Cortex of kidney (tissue), 1 donor: ENCODE measurements at places on chromosomes 16 and 17.

GRCh38 chr17:53707566-53707965, 115.2 kb upstream of the KIF2B start:
- DNase-seq: no peak

- DNase-seq: no peak
Observed at GRCh38 chr17:27893841-27894503, 807 bp upstream of the LYRM9 start.

- DNase-seq: no peak
Observed at GRCh38 chr17:32102646-32103186, 39.6 kb upstream of the RHOT1 start.

DNA sequence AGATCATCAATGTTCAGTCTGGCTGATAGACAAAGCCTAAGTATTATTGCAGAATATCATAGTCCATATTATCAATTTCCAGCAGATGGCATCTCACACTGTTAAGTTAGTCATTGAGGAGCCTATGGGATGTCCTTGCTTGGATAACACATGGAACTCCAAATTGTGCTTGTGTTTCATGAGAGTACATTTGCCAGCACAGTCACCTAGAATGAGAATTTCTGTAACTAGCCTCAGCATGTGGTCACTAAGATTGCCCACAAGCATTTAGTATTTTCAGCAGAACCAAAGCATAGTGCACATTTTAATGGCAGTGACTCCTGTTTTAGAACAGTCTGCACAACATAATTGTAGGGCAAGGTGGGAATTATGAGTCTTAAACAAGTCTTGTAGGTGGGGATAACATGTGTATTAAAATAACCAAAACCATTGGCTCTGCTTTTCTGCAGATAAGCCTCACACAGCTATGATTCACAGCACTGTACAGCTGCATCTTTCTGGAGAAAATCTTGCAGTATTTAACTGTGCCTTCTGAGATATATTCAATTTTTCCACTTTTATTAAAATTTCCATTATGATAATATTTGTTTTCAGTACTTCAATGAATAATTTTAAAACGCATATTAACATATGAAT, 882.8 kb upstream of the SOX9 start:
- DNase-seq: no peak

- DNase-seq: no peak
Observed at GRCh38 chr16:9136596-9136995, 45.2 kb downstream of the HAPSTR1 start.

GRCh38 chr16:42069-42457, 11.3 kb downstream of the POLR3K start:
- no peak for DNase-seq

DNA sequence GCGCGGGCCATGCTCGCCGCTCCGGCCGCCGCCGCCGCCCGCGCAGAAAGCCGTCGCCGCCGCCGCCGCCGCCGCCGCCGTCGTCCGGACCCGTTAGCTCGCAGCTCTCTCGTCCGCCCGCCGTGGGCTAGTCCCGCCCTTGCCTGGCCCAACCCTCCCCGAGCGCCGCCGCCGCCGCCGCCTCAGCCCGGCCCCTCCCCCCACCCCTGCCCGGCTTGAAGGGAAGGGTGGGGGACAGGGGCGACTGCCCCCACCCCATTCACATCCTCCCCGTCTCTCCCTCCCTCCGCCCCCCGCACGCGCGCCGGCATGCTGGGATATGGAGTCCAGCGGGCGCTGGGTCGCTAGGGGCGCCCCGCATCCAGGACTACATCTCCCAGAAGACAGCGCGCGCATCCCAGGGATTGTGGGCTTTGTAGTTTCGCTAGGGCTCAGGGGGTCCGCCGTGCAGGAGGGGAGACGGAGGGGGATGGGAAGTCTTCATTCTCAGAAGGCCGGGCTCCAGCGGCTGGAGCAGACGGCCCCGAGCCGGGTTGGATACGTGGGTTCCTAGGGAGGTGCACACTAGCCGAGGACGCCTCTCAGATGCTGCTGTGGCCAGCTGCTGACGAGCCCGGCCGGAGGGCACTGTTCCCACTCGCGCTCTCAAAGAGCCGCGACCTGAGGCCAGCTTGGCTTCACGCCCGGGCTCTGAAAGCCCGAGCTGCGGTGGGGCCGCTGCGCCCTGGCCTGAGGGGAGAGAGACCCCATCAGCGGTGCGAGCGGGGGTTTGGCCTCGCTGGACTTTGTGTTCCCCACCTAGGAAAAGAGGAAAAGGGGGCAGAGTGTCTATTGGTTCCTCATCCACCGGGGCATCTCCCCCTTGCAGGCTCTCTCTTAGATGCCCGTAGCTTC, at the start of gene ST3GAL2:
ST3GAL2 (minus strand) TSS at position 132 of the 894 bp plus-strand sequence. CDS start 40,570 bp downstream, outside the sequence.
- no peak for DNase-seq

GRCh38 chr16:53457670-53458069, 23.4 kb downstream of the RBL2 start:
- DNase-seq: no peak

- DNase-seq: no peak
Observed at GRCh38 chr17:21463779-21464407, 87.7 kb downstream of the KCNJ12 start.

- DNase-seq: no peak
Observed at GRCh38 chr16:19717314-19717713, 713 bp downstream of the KNOP1 start.

DNA sequence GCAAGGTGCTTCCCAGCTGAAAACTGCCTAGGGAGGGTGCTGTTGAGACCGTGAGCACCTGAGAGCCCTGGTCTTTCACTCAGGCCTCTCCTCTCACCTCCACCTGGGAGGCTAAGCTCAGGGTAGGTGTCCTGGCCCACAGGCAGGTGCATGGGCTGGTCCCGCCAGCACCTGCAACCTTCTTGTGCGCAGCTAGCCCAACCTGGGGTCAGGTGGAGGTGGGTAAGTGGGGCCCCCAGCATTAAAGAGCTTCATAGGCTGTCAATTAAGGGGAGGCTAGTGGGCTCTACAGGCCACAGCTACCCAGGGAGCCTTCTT, 8.7 kb downstream of the ADCY7 start:
- DNase-seq: no peak

DNA sequence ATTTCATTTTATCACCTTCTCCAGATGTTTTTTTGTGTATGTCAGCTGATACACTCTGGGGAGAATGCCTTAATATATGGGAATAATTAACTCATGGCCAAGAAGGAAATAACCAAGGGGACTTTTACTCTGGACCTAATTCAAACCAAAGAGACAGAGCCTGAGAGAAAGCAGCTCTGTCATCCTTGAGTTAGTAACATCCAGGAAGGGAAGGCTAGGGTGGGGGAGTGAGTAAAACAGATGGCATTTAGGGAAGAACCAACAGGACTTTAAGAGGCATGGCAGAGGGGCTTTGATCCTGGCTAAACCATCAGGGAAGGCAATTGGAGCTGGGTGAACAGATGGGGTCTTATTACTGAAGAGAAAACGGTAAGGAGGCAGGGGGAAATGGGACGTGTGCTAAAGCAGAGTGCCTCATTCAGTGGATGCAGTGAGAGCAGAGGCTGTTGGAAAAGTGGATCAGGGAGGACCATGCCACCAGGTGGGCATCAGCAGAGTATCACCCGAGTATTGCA, 2.5 kb upstream of the SMPD3 start:
- DNase-seq: no peak

- DNase-seq: no peak
Observed at GRCh38 chr17:2058586-2059546, 4.0 kb downstream of the HIC1 start.

DNA sequence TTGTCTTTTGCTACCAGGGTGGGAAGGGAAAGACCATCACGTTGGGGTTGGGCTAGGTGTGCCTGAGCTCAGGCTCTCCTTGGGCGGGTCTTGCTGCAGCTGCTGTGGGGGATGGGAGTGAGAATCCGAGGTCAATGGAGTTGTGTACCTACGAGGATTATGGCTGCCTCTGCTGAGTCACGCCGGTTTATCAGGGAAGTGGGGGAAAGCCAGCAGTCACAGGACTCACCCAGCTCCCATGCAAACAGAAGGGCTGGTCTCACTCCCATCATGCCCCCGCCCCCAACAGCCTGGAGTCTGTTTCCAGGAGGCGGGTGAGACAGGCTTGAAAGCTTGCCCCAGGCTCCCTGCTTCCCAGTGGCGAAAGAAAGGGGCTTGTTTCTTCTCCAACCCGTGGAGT, 1259.0 kb upstream of the GOT2 start:
- DNase-seq: no peak

GRCh38 chr17:81396722-81397313, 1.6 kb downstream of the BAHCC1 start:
- no peak for DNase-seq

GRCh38 chr16:81964808-81965207, 46.5 kb downstream of the SDR42E1 start:
- no peak for DNase-seq

GRCh38 chr17:15999974-16000827, 577 bp downstream of the TTC19 start:
- no peak for DNase-seq

GRCh38 chr16:8663192-8664089, 11.0 kb upstream of the ABAT start:
- no peak for DNase-seq

GRCh38 chr17:47949197-47949759, 7.9 kb downstream of the PNPO start:
- DNase-seq: no peak

DNA sequence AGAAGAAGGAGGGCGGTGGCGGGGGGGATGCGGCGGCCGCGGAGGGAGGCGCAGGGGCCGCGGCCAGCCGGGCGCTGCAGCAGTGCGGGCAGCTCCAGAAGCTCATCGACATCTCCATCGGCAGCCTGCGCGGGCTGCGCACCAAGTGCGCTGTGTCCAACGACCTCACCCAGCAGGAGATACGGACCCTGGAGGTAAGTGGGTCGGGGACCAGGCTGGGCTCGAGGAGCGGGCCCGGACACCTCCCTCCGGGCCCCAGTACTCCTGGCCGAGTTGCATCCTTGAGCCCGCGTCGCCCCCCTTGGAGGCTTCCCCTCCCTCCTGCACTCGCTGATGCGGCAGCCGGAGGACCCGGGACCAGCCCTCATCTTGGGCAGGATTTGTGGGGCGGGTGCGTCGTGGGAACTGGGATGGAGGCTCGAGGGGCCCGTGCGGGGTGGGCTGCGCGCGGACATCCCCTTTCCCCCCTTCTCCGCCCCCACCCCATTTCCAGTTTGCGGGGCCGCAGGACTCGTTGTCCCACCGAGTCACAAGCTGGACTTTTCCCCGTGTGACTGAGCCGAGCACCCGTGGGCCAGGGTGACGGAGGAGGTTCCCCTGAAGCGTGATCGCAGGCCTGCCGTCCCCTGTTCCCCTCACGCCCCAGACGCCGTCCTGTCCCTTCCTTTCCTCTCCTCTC, 572 bp downstream of the KSR1 start:
- no peak for DNase-seq

DNA sequence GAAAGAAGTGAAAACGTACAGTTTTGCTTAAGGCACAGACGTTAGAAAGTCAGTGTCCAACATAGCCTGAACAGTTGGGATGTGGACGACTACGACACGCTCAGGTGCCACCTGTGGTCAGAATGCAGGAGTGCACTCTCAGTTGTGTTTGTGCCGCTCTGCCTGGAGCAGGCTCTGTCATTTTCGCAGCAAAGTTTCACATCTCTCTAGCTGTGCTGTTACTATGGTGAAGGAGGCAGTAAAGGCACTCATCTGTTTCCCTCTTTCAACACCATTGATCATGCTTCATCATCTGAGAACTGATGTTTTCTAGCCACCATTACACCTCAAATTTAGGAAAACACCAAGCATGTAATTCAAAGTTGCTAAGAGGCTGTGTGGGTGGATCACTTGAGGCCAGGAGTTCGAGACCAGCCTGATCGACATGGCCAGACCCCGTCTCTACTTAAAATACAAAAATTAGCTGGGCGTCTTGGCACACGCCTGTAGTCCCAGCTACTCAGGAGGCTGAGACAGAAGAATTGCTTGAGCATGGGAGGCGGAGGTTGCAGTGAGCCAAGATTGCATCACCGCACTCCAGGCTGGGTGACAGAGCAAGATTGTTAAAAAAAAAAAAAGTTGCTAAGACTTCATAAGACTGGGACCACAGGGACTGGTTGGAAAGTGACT, 44.9 kb upstream of the DNAJA2 start:
- no peak for DNase-seq

DNA sequence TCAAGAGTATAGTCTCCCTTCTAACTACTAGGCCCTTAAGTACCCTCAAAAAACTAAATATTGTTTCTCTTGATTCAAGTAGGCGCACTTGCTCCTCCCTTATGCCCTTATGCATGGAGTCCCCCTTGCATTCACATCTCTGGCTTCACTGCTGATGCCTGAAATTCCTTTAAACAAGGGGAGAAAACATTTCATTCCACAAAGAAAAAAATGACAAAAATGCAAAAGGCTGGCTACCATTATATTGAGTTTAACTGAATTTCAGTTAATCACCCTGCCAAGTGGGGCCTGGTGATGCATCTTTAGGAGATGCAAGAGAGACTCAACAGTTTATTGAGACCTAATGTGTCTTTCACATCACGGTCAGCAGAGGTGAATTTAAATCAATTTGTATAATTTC, 35.6 kb downstream of the CRLF3 start:
- no peak for DNase-seq

DNA sequence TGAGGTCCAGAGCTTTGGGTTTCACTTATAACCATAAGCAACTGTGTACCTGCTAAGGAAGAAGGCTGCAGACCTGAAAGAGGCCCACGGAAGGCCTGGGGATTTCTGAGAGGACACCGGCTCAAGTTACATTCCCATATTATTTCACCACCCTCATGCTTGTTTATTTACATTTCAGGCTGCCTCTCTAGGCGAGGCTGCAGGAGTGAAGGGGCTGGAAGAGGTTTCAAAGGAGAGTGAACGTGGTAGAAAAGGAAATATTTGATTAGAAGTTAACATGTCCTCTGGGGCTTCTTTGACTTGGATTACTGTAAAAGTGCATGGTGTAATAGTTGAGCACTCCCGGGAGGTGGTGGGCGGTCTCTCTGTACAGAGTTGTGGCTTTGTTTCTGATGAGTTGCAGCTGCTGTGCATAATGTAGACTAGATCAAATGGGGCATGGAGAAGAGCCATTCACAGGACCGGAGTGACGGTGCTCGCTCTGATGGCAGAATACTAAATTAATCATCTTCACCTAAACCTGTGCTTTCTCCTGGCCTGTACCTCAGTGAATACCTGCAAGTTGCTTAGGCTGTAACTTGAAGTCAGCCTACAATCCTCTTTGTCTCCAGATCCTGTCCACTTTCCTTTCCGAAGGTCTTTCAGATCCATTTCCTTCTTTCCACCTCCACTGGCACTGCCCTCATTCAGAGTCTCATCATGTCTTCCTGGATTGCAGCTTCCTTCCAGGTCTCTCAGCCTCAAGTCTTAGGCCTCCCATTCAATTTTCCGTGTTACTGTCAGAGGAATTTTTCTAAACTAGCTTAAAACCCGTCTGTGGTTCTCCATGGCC, 1.9 kb upstream of the CPD start:
- DNase-seq: no peak

- DNase-seq: no peak
Observed at GRCh38 chr17:50550661-50551432, 3.9 kb downstream of the SPATA20 start.

DNA sequence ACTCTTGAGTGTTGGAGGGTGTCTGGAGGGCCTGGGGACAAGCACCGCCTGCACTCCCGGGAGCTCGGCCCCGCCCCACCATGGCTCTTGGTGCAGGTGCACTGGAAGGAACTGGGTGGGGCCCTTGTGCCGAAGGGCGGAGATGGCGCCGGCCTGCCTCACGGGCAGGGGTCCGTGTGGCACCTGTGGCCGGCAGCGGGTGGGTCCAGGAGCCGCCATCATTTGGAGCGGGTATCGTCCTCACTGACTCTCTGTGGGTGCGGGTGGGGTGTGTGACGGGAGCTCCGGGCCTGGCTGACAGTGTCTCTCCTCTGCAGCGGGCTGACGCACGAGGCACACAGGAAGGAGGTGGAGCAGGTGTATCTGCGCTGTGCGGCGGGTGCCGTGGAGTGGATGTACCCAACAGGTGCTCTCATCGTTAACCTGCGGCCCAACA, 5.2 kb downstream of the METRNL start:
- DNase-seq: no peak

- no peak for DNase-seq
Observed at GRCh38 chr17:75473246-75473645, 16.8 kb downstream of the TMEM94 start.
